Activated T-cell treated with anti-CD3 and anti-CD28 coated beads for 1 hour (primary cell): ENCODE measurements at places on chromosomes 16 and 17.

DNA sequence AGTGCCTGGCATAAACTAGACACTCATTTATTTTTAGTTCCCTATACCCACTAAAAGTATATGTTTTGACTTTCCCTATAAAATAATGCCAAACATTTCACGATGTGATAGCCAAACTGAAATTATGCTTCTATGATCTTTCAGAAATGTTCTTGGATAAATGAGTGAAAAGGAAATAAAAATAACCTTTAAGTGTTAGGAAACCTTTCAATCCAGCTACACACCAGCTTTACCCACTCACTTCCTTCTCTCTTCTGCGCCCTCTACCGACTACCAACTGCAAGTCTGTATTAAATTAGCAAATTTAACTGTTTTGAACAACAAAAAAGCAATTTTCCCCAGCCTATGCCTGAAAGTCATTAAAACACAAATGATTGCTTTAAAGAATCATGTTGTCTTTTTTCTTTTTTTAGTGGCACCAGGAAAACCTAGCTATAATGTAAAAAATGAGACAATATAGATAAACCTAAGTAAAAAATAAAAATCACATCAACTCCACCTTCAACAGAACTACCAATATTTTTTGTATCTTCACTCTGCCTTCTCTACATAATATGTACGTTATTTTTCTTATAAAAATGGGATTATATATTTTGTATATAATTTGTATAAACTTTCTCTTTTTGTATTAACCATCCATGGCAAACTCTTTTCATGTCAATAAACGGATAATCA is 13.2 kb upstream of the TMEM100 start:
- DNase-seq: peak; percentile 15

- DNase-seq: no peak
Measured at GRCh38 chr16:51030516-51030915, 120.6 kb downstream of the SALL1 start.

DNA sequence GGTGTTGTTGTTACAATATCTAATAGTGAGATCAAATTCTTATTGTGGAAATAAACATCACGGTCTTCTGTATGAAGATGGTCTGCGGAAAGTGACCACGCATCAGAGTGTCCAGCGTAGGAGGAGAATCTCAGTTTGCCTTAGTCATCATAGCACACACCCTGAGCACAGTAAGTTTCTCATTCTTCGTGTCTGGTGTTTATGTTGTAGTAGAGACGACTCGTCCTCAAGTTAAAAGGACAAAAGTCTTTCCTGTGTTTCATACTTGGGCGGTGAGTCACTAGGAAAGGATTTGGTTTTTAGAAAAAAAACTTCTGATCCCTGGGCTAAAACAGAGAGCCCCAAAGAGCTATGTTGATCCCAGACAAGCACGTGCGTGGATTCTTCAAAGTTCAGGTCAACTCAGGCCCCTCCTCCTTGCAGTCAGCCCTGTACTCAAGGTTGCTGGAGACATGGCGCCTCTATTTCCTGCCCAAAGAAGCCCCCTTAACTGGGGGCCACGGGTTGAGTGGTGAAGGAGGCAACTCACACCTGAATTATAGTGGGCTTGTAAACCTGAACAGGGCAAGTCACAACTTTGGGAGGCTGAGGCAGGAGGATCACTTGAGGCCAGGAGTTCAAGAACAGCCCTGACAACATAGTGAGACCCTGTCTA is 170.4 kb downstream of the ZFHX3 start:
- no peak for DNase-seq

- peak; percentile 96 for DNase-seq
Measured at GRCh38 chr17:68457539-68458259, 403 bp upstream of the WIPI1 start.

GRCh38 chr17:39339272-39339671 is 62.2 kb downstream of the FBXL20 start:
- no peak for DNase-seq

DNA sequence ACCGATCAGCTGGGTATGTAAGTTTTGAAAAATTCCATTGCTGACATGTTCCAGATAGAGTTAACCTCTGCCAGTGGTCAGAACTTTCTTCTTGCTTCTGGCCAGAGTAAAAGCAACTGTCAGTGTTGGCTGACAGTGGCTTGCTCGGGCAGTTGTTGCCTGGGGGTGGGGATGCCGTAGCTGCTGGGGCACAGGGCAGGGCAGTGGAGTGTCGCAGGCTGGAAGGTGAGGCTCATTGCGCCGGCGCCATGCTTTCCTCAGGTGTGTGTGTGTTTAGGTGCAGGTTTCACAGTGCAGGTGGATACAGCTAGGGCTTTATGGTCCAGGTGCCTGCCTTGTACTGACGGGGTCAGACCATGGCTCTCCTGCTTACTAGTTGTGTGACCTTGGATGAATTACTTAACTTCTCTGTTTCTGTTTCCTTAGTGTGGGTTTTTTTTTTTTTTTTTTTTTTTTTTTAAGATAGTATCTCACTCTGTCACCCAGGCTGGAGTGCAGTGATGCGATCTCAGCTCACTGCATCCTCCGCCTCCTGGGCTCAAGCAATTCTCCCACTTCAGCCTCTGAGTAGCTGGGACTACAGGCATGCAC is 156.4 kb downstream of the SNX29 start:
- no peak for DNase-seq

DNA sequence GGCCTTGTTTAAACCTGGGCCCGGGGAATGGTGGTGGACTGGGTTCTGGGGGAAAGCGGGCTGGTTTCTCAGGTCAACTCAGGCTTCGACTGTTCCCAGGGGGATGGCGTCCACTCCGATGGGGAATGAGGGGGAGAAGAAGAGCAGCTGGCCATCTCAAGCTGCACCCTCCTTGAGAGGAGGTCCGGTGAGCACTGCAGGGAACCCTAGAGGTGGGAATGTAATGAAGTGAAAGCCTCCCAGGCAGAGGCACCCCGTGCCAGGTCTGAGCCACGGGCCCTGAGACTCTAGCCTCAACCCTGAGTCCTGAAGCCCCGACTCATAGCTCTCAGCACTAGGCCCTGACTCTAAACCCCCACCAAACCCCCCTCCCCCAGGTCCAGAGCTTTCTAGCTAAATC is 1.2 kb upstream of the CDIPT start:
- no peak for DNase-seq

- no peak for DNase-seq
Measured at GRCh38 chr16:56042416-56042815, 148.9 kb upstream of the GNAO1 start.

- no peak for DNase-seq
Measured at GRCh38 chr16:12685806-12686205, 117.9 kb downstream of the CPPED1 start.

DNA sequence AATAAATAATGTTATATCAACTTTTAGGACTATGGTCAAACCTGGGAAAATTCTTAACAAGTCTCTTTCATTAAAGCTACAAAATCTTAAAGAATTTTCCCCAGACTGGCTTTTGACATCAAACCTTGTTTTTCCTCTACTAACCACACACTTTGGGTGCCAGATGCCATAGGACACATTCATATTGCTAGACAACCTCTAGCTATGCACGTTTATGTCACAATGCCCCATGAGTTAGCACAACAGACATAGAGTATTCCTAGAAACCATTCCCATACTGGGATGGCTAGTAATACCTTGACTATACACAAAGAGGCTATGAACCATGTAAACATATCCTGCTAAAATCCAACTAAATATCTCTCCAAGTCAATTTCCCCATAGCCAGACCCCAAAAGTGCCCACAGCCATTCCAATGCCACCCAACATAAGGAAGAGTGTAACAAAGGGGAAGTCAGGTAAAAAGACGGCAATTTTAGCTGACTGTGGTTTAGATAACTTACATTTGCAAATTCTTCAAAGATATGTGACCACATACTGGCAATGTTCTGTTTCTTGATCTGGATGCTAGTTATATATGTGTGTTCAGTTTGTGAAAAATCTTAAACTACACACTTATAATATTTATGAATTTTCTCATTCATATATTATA is 23.4 kb downstream of the SMURF2 start:
- no peak for DNase-seq

DNA sequence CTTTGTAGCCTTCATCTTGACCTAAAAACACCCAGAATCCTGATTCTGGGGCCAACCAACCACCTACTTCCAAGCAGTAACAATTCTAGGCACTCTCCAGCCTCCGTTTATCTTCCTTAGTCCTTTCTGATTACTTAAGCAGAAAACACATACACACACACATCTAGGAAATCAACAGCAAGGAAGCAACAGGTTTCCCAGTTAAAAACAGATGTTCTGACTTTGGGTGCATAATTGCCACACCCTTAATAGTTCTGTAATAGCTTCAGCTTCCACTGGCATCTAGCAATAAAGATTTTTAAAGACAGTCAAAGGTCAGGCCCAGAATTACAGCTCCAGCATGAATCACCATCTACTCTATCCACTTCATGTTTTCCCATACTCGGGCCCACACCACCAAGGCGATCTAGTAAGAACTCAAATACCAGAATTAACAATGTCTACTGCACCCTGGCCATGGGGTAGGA is 2.6 kb downstream of the ARHGAP17 start:
- DNase-seq: no peak

DNA sequence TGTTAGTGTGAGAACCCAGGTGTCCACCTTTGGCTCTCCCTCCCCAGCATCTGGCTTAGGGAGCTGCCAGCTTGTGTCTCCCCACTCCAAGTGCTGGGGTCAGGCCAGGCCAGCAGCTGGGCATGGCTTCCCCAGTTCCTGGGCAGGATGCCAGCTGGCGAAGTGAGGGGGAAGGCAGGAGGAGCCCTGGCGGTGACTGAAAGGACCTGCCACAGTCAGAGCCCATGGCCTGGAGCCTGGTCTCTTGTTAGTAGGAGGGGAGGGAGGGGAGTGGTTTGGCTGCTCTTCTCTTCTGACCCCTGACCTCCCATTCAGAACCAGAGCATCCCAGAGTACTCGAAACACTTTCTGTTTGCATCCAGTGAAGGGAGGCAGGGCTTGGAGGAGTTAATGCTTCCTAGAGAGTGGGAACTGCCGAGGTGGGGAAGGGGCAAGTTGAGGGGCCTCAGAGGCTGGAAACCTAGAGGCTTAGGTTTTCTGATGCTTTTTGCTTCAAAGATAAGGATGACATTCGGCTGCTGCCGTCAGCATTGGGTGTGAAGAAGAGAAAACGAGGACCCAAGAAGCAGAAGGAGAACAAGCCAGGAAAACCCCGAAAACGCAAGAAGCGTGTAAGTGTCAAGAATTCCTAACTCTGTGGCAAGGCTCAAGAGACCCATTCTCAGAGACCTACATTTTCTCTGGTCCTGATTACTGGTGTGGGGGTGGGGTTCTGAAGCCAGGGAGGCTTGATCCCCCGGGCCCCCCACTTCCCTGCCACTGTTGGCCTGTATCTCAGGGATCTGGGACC is 772 bp downstream of the CHD3 start:
- peak; percentile 26 for DNase-seq

DNA sequence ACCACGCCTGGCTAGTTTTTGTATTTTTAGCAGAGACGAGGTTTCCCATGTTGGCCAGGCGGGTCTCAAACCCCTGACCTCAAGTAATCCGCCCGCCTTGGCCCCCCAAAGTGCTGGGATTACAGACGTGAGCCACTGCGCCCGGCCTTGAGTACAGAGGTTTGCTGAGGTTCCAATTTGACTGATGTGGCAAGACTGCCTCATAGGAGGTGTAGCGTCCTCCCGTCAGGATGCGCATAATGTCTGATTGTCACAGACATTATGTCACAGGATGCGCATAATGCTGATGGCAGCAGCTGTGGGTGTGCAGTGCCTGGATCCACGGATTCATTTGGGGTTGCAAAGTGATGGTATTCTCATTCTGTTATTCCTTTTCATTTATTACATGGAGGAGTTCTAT is 45.2 kb downstream of the HAPSTR1 start:
- DNase-seq: no peak

DNA sequence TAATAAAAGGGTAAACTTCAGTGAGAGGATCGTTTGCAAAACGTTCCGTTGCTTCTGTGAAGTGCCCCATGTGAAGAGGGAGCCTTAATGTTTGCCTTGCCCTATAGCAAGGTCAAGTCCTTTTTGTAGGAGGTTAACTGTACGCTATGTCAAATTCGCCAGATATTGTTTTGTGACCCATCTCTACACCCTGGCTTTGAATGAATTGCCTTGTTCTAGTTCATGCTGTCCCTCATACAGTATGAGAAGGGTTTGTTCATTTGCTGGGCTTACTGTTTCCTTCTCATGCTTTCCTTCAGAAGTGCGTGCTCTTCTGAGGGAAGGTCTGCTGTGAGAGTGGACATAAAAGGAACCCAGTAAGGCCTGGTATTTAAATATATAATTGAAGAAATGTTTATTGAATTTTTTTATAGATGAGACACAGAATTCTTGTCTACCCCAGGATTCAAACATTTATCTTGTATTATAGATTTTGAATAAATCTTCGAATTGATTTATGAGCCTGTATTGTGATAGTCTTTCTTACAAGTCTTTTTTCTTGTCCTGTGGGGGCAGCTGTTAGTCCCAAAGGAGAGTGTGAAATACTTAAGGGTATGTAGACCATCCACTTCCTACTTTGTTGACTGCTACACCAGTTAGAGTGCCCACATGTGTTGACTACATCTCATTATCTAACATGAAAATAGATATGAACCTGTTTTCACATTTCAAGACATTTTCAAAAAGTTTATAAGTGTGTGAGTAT is 1.7 kb downstream of the MAP3K3 start:
- no peak for DNase-seq
